ENCODE measurements at places on chromosomes 13 and 19.

DNA sequence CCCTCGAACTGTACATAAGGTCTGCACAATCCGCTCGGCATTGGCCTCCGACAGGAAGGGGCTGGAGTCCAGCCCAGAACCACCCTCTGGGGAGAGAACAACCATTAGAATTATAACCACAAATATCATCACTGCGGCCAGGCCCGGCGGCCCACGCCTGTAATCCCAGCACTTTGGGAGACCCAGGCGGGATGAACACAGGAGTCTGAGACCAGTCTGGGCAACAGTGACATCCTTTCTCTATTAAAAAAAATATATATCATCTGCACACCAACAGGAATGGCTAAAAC is 11.4 kb downstream of the COQ8B start:
- DNase-seq: no peak

- no peak for DNase-seq
Observed at GRCh38 chr13:101846701-101847100, 394.2 kb downstream of the ITGBL1 start.

GRCh38 chr13:40652588-40652940 is 13.9 kb downstream of the FOXO1 start:
- no peak for DNase-seq

- no peak for DNase-seq
Observed at GRCh38 chr19:29918891-29919290, 23.1 kb upstream of the URI1 start.

DNA sequence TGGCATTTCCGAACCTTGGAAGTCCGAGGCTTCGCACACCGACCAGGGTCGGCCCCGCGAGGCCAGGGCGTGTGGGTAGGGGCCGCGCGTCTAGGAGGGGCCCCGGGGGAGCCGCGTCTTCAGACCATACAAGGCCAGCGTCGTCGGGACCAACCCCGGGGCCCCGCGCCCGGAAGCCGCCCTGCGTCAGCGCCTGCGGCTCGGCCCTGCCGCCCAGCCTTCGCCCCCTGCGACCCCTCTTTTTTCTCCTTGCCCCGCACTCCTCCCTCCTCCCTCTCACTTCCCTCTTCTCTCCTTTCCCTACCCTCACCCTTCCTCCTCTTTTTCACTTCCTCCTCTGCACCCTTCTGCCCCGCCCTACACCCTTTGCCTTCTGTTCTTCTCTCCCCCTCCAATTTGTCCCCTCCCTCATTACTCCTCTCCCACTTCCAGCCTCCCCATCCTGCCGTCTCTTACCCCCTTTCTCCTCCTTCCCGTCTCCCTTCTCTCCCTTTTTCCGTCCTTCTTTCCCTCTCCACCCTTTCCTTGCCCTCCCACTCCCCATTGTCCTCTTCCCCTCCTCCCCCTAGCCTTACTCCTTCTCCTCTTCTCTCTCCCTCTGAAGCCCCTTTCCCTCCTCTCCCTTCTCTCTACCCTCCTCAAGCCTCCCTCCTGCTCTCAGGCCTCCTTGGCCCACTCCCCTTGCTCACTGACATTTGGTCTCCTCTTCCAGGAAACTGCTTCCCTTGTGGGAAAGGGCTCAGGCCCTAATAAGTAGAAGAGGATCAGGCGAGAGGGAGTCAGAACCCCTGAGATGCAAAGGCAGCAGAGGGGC is 2.2 kb upstream of the PLEKHG2 start:
- DNase-seq: peak; percentile 60

- no peak for DNase-seq
Observed at GRCh38 chr19:41399091-41399490, 1.5 kb downstream of the BCKDHA start.

- no peak for DNase-seq
Observed at GRCh38 chr13:88377852-88378251, 706.7 kb downstream of the SLITRK5 start.

DNA sequence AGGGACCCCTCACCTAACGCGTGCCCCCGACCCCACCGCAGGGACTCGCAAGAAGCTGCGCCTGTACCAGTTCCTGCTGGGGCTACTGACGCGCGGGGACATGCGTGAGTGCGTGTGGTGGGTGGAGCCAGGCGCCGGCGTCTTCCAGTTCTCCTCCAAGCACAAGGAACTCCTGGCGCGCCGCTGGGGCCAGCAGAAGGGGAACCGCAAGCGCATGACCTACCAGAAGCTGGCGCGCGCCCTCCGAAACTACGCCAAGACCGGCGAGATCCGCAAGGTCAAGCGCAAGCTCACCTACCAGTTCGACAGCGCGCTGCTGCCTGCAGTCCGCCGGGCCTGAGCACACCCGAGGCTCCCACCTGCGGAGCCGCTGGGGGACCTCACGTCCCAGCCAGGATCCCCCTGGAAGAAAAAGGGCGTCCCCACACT is 4.7 kb upstream of the MYBPC2 start:
- DNase-seq: peak; percentile 75

- peak; percentile 95 for DNase-seq
Observed at GRCh38 chr19:52535771-52536447, 8.4 kb downstream of the ZNF808 start.

DNA sequence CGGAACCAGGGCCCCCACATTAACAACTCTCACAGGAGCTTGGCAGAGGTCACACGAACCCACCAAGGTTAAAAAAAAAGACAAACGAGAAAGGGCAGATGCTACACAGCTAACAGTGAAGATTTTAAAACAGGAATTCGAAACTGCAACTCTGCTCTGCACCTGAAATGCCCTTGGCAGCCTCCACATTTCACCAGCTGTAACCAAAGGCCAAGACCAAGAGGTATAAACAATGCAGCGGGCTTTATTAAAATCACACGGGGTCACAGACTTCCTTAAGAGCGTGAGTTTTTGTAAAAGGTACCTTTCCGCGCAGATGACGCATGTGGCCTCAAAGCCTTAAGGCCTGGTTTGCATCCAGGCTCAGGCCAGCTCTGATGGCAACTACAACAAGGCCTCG is 88.2 kb downstream of the STK24 start:
- no peak for DNase-seq

GRCh38 chr19:54164369-54165068 is 5.0 kb upstream of the LENG1 start:
- DNase-seq: peak; percentile 46

DNA sequence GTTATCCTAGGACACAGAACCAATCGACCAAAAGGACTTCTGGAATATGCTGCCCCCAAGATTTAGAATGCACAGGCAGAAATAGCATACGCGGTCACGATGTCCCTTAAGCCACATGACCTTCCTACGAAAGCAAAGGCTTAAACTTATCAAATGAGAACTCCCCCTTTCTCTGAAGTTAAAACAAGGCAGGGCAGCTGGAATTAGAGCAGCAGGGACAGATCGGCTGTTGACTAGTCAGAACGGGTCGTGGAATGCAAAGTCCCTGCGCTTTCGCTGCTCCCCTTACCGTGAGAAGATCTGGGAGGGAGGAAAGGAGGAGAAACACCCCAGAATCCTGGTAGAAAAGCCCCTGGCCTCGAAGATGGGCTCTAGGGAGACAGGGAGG is 799 bp upstream of the USPL1 start:
- DNase-seq: peak; percentile 38

- DNase-seq: no peak
Observed at GRCh38 chr13:25213715-25214114, 41.6 kb upstream of the AMER2 start.

GRCh38 chr19:44698492-44699201 is at the start of gene CEACAM16:
Gene CEACAM16, plus strand, starts transcription at chr19:44699151. Its CDS starts 2,306 bp downstream, at chr19:44701457.
- no peak for DNase-seq

DNA sequence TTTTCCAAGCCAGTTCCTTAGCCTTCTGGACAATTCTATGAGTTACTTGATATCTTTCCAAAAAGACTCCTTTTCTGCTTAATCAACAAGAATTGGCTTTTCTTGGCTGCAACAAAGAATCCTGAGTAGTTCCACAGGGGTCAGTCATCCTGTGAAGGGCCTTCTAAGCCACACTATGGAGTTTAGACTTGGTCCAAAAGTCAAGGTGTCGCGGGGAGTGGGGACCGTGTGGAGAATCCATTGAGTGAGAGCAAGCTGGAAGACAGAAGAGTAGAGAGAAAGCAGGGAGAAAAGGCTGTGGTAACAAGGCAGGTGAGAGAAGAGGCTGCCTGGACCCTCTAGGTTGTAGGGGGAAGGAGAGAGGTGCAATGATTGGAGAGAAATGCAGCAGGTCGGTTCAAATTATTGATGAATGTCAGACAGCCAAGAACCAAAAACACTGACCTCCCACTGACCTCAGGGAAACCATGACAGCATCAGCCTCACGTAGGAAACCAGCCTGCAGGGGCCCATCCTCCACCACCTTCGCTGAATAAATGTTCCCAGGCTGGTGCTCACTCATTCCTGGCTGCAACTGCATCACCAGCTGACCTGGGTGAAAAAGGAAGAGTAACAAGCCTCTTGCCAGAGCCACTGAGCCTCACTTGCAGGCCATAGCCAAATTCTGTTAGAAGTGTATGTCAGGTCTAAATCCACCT is 7.1 kb upstream of the IFT88 start:
- DNase-seq: no peak

GRCh38 chr19:12293777-12294248 is 870 bp downstream of the ZNF44 start:
- DNase-seq: peak; percentile 70

- DNase-seq: no peak
Observed at GRCh38 chr13:30110301-30111070, 196.9 kb downstream of the KATNAL1 start.

DNA sequence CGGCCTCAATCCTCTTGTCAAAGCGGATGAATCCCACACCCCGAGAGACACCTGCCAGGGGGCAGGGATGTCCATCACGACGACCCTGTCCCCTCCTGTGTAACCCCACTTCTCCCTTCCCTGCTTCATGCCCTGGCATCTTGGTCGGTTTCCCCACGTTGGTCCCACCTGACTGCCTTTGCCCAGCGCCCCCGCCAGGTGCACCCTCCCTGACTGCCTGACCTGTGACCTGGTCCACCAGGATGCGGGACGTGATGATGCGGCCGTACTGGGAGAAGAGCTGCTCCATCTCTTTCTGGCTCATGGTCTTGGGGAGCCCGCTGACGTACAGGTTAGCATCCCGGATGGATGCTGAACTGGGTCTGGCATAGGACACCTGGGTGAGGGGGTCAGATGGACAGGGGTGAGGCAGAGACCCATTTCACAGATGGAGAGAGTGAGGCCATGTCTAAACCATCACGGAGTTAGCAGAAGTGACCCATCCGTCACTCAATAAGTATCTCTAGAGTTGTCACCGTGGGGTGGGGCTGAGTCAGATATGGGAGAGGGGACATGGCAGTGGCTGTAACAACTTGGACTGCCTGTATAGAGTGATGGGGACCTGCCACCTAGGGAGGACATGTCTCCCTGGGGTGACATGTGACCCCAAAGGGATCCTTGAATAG is 22.5 kb downstream of the ELAVL3 start:
- no peak for DNase-seq

GRCh38 chr13:45541806-45542205 is 73.7 kb downstream of the ERICH6B start:
- no peak for DNase-seq

DNA sequence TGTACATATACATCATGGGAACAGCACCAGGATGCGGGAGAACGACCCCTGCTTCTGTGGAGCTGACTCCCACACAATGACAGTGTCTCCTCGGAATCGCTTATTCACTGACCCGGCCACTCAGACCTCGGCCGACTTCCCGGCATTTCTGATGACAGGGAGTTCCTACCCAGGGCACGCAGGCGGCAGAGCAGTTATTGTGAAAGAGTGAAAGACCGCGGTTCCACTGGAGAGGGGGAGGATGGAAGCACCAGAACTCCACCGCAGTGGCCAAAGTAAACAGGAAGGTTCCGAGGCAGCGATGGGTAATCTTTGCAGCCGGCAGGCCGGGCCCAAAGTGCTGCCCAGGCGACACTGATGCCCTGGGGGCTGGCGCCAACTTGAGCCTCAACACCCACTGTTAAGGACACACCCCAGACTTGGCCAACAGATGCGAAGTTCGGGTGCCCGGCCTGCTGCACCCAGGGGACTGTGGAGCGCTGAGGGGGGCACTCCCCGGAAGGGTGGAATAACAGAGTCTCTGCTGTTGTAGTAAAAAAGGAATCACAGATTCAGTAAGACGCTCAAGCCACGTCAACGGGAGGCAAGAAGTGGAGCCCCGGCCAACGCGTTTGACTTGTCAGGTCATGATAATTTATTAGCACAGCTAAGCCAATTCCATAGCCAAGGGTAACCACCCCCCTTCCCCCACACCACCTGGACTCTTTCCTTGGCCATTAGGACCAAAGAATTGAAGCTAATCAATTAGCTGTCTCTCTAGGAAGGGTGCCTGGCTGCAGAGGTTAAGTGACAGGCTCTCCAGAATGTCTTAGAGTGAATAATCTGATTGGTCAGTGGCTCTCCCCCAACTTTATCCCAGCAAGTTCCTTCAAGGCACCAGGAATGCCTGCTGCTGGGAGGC is 5.8 kb downstream of the MLLT1 start:
- DNase-seq: no peak

DNA sequence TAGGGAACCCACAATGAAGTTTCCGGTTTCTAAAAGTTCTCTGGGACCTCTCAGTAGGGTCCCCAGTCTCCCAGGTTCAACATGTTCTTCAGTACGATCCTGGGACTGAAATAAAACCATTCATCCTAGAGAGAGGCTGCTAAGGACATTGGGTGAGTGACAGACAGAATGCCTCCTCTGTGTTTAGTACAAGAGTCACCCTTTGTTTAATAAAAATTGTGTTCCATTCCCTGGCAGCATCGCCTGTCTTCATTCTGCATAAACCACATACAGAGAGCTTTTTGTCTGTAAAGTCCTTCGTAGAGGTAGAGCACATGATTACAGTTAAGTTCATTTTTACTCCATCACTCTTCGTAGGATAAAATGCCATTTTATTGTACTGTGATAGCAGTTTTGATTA is 95.3 kb upstream of the GPR12 start:
- no peak for DNase-seq

DNA sequence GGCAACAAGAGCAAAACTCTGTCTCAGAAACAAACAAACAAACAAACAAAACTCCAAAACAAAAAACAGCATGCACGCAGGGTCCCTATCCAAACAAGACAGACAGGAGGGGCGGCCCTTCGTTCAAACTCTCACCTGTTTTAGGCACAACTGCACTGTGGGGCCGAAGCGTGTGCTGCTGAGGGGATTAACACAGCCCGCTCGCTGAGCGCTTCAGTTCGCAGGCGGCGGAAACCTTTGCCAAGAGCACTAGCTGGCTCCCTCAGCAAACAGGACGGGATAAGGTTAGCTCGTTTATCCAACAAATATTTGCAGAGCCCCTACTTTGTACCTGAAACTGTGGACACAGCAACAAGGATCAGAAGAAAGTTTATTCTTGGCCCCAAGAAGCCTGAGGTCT is 1.6 kb upstream of the ADPRHL1 start:
- DNase-seq: no peak

GRCh38 chr13:41782086-41782485 is 178.8 kb downstream of the VWA8 start:
- no peak for DNase-seq

DNA sequence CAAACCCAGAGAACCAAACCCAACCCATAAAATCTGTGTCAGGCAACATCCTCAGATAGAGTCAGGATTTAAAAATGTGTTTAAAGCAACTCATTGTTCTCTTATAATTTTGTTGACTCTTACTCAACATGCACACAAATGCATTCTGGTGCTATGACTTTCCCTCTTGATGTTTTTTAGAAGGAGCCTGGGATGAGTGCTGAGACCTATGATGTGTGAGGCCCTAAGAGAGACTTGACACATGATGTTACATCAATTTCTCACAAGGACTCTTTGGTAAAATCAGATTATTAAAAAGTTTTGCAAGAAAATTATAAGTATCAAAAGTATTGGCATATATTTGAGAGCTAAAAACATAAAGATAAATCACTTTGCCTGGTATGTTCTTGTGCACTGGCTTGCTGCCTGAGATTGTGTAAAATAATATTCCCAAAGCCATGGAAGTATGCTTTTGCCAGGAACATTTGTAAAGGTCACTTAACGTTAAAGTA is 173.9 kb downstream of the DCLK1 start:
- DNase-seq: no peak

- no peak for DNase-seq
Observed at GRCh38 chr13:27309401-27309958, 38.9 kb downstream of the RASL11A start.

Measured in CD4-positive, alpha-beta T cell (primary cell).